ENCODE measurements at places on chromosomes 7 and 10.

DNA sequence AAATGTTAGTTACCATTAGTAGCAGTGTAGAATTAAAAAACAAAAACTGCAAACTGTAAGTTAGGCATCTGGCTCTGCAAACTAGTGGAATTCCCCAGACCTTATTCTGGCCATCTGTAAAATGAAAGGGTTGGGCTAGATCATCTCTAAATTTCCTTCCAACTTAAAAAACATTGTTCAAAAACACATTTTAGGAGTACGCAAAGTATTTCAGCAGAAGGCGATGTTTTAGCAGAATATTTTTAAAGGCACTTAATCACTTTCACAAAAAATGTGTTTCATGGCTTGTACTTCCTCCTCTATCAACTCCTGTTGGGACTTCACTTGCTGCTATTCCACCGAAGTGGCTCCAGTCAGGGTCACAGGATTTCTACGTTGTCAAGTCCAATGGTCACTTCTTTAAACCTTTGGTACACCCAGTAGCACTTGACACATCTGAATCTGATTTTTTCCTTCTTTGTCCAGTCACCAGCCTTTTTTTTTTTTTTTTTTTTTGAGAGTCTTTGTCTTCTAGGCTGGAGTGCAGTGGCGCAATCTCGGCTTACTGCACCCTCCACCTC lies 169.0 kb downstream of the AHR start:
- no peak for DNase-seq

GRCh38 chr7:140923358-140924006 lies 1.2 kb downstream of the BRAF start:
- DNase-seq = no peak

DNA sequence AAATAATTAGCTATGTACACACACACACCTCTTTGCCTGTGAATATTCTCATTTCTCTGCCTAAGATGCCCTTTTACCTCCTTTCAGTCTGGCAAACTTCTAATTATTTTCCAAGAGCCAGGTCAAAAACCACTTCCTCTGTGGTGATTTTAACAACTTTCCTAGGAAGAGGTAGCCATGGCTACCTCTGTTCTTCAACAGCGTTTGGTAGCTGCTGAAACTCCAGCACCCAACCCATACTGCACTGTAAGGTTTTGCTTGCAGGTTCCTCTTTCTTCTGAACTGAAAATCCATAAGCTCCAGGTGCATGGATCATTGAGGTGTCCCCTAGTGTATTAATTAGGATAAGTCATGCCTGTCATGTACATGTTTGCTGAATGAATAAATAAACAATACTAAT lies 25.6 kb downstream of the NRCAM start:
- DNase-seq = no peak

- DNase-seq = no peak
Measured at GRCh38 chr10:32386623-32387260, 39.8 kb upstream of the EPC1 start.

DNA sequence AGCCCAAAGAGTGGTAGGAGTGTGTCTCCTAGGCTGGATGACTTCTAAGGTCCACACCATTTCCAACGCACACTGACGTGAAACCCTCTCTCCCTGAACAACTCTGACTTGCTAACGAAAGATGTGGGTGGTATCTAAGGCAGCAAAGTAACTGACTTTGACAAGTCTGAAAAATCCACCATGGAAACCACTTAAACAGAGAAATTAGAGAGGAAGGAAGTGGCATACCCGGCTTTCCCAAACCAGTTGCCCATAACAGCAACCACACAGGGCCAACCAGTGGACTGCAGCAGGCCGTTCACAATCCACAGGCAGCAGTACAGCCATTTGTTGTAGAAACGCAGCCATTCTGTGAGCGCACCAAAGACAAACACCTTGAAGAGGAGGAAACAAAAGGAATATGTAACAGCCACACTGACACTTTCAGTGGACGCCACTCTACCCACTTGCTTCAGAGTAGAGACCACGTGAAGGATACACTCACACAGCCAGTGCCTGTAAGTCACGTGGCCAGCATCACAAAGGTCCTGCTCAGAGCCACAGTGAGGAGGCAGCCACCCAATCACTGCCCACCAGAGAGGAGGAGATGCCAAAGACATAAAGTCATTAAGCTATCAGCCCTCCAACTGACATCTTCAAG lies 39.8 kb downstream of the SLC37A3 start:
- peak; percentile 8 for DNase-seq

DNA sequence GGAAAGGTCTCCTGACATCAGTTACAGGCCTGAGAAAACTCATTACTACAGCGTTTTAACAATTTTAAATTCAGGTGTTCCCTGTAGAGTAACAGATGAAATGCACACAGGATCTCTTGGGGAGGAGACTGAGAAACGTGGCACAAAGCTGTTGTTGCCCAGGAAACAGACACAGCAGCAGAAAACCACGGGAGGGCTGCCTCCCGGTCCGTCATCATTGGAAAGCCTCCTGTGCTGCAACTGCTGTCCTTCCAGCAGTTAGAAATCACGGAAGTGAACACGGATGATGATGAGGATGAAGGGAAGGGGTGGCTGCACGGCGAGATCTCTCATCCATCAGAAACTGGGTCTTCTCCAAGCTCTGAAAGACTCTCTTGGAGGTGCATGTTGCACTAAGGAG lies 94.6 kb upstream of the RNF32 start:
- no peak for DNase-seq

DNA sequence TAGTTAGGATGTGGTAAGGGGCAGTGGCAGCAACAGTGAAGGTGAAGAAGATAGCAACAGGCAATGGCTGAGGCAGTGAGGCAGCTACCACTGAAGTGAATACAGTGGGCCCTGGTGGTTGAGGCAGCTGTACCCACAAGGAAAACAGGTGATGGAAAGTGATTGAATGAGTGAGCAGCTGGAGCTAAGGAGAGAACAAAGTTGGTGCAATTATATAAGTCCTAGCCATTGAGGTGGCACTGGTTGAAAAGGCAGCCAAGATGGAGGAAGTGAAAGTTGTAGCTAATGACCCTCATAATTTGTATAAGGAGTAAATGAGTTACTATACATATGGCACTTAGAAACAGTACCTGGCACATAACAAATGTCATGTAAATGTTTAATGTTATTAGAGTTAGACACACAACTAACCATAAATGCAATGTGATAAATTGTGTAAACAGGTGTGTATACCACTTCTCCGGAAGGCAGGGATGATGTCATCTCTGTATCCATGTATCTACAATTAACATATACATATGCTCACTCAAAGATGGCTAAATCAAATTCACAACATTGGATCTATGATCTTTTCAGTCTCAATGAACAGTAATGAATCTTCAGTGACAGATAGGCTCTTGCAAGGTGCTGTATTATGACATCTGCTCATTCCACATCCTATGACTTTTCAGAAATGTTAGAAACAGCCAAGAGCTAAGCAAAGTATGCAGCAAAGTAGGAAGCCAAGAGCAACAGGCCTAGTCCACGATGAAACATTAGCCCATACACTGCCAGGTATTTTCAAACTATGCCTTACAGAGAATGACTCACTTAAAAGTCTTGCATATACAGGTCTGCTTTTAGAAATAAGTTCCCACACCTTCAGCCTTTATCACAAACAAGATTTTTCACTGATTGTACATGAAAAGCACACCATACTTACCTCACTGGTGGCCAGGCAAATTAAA lies 10.7 kb downstream of the XPNPEP1 start:
- no peak for DNase-seq

DNA sequence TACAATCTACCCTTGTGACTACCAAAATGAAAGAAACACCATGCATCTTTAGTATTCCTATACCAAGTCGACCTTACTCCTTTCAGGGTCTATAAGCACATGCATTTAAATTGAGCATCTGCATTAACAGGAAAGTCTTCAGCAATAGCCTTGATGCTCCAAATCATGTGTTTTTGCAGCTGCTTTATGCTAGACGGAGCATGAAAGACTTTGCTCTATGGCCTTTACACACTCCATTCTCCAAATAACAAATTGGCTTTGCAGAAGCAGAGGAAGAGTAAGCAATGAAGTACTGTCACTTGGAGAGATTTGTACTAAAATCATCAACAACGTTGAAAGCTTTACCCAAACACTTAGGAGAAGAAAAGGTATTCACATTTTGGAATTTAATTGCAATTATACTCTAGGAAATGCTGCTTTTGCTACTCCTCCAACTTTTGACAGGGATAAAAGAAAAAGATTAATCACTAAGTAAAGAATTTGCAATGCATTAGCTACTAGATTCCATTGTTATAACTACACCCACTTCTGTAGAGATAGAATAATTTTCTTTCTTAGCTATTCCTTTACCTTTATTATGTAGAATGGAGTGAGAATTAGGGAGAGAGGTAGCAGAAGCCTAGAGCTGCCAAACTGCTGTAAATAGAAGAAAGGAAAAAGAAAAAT lies 131.8 kb downstream of the SEMA3E start:
- DNase-seq = no peak

- DNase-seq = no peak
Measured at GRCh38 chr10:35908451-35908850, 266.4 kb upstream of the FZD8 start.

DNA sequence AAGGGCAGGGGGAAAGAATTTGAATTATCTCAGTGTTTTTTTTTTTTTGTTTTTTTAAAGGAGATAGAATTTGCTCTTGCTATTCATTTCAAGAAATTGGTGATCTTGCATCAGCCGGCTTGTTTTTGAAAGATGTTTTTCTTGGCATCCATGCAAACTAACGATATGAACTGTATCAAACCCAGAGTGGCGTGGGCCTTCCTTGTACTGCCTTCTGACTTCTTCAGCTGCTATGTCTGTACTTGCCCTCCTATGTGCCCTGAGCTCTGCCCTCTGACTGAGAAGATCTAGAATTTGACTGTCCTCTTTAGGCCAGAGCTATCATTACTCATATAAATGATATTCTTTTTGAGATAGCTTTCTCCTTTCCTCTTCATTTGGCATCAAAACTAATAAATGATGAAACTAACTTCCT lies 183.1 kb downstream of the EXOC4 start:
- DNase-seq = no peak

DNA sequence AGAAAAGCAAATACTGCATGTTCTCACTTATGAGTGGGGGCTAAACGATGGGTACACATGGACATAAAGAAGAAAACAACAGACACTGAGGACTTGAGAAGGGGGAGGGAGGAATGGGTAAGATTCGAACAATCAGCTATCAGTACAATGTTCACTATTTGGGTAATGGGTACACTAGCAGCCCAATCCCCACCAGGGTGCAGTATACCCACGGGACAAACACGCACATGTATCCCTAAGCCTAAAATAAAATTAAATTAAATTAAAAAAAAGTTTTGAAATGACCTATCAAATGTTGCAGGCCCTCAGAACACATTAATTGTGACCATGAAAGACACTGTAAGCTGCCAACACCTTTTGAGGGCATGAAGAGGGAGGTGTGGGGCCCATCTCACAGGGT lies 316.0 kb downstream of the WDR37 start:
- DNase-seq = no peak

- DNase-seq = no peak
Measured at GRCh38 chr7:18128846-18129245, 101.2 kb upstream of the PRPS1L1 start.

GRCh38 chr10:1049425-1049958 lies 573 bp upstream of the IDI1 start:
- no peak for DNase-seq

- no peak for DNase-seq
Measured at GRCh38 chr10:51860257-51860656, 160.9 kb upstream of the CSTF2T start.

DNA sequence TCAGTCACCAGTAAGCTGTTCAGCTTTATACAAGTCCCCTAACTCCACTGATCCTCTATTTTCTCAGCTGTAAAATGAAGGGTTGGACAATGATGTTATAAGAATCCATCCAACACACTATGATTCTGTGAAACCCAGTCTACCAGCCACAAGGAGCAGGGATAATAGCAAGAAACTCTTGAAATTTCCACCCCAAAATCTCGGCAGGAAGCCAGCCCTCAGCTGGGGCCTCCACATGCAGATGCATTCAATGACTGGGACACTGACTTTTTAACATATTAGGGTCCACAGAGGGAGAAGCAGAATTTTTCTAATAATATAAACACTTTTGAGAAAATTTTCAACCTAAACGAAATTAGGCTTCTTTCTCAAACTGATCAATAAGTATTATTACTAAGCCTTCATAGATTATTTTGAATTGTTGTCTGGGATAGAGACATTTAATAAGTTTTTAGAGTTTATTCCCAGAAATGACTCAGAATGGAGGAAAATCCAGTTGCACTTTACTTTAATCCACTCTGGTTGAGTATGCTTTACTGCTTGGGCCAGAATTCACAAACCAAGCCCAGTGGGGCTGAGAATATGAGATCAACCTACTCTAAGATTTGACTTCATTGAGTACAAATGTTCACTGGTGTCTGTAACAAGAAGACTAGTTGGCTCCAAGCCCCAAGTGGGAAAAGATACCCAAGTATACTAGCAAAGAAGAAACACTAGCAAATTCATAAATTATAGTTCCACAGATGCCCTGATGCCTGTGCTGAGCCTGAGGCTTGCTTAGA lies 168.6 kb downstream of the C7orf25 start:
- DNase-seq = no peak

- DNase-seq = no peak
Measured at GRCh38 chr7:20474249-20474648, 141.2 kb upstream of the ABCB5 start.

DNA sequence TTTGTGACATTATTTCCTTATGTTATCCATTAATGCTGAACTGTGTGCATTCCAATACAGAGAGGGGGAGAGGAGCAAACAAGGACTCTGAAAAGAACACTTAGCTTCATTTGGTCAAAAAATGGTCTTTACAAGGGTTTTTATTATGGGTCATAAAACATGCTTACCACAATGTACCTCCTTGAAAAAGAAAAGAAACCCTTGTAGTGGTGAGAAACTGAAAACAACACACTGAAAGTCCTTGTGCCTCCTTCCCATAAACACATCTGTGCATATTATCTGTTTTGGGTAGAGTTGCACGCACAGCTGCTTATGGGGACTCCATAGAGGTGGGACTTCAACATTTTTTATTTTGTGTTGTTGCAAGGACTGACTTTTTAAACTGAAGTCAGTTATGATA lies 98.7 kb downstream of the CDK6 start:
- DNase-seq = no peak

DNA sequence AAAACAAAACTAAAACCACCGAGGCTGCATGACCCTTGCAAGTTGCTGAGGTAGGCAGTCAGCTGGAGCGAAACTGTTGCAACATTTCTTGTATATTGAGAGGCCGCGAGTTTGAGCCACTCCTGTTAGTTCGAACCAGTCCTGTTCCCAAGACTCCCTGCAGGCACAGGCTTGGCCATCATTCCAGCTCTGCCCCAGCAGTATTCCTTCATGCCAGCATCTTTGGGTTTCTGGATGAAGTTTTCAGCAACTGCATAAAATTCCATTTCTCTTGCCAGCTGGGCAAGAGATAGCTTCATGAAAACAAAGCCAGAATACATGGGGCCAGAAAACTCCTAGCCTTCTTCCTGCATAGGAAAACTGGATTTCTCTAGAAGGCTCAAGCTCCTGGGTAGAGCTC lies 207.6 kb downstream of the FRMD4A start:
- no peak for DNase-seq

GRCh38 chr7:76201732-76202665 lies at the start of gene SRRM3:
Gene SRRM3, plus strand, starts transcription at chr7:76201896. Its CDS starts 33,171 bp downstream, at chr7:76235067.
- peak; percentile 68 for DNase-seq

- no peak for DNase-seq
Measured at GRCh38 chr7:13042605-13043236, 355.3 kb downstream of the ARL4A start.
